ENCODE measurements at places on chromosomes 16 and 17.

DNA sequence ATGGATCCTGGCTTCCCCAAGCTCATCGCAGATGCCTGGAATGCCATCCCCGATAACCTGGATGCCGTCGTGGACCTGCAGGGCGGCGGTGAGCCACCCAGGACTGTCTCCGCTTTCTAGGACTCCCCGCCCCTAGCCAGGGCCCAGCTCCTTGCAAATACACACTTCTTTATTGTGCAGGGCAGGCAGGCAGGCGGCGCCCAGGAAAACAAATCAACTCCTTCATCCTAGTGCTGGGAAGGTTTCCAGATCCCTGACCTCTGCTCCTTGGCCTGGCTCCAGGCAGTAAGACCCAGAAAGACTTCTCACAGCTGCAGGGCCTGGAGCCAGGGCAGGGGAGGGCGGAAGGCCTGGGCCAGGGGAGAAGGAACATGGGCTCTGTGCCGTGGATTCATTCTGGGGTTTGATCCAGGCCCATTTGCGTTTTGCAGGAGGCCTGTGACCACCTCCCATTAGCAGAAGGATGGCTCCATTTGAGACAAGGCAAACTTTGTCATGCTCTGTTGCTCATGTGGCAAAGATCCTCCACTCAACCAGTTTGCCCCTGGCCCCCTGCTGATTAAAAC is 6.0 kb upstream of the LPCAT2 start:
- peak; percentile 39 for DNase-seq

DNA sequence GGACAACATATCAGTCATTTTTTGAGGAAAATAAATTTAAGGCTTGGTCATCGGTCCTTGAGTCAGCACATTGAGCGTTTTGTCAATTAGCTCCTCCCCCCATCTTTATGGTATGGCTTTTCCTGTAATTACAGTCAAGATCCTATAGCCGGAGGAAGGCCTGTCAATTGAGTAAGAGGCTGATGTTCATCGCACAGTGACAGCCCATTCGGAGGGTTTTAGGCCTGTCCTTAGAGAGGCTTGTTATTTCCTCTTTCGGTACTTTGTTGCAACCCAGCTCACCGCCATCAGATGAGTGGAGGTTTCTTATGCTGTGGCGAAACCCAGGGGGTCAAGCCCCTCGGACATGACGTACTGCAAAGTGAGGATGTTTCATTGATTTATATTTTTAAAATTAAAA is 395.2 kb downstream of the WWOX start:
- no peak for DNase-seq

GRCh38 chr16:4507588-4508345 is 30.8 kb downstream of the CDIP1 start:
- DNase-seq, result no peak

DNA sequence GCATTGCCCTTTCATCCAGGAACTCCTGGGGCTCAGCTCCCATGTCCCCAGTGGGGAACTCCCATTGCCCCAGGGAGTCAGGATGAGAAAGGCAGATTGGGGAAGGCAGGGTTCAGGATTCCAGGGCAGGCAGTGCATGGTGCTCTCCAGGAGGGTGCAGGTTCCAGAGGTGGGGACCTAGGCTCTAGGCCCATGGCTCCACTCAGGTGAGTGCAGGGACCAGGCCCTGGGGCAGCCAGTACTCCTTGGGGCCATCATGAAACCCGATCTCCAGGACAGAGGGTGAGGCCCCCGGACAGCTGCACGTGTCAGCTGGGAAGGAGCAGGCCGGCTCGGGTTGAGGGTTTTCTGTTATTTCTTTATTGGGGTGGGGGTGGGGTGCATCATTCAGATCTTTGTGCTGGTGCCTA is 1.3 kb upstream of the MTSS2 start:
- no peak for DNase-seq

GRCh38 chr17:78993241-78993956 is 13.7 kb upstream of the LGALS3BP start:
- DNase-seq, result peak; percentile 87

All from dermis microvascular lymphatic vessel endothelial cell (primary cell).